ENCODE measurements at places on chromosomes 11 and 22.

GRCh38 chr11:6771926-6772893 is at the start of gene OR2AG2:
OR2AG2 (minus strand) TSS chr11:6771976; CDS start chr11:6768957, 3,019 bp downstream.
- no peak for DNase-seq

DNA sequence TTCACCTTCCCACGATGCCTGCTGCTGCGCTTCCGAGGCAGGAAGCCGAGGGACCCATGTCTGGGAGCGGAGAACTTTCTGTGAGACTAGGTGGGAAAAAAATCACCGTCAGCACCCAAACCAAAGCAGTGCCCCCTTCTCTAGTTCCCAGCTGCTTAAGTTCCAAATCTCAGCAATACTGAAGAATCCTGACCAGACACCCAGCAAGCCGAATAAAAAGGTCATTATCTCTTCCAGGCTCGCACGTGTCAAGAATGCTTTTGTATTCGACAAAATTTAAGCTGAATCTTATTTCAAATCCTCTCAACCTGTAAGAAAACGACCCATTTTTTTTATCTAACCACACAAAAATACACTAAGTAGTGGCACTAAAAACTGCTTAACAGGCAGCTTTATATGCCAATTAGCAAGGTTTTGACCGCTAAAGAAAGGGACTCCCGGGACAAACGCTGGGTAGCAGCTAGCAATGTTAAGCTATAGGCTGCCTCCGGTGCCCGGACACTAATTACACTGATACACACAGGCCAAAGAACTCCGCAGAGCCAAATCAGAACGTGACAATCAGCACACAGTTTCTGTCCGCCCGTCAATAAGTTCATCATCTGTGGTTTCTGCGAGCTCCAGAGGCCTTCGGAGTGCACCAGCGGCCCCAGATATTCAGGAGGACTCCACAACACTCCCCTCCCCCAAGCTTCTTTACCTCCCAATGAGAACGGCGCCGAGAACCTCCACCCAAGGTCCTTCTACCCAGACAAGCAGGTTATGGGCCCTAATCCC is 728 bp downstream of the RPL3 start:
- DNase-seq, result no peak

DNA sequence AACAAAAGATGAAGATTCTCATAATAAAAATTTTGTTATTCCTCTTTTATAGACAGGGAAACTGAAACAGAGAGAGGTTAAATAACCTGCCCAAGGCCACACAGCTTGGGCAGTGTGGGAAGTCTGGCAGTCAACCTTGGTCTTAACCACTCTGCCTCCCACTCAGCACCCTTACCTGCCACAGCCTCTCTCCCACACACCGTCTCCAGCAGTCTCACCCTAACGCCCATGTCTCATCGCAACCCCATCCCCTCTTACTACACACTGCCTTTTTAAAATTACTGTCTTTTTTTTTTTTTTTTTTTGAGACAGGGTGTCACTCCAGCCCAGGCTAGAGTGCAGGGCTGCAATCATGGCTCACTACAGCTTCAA is 25.0 kb downstream of the ARRB1 start:
- DNase-seq, result no peak

DNA sequence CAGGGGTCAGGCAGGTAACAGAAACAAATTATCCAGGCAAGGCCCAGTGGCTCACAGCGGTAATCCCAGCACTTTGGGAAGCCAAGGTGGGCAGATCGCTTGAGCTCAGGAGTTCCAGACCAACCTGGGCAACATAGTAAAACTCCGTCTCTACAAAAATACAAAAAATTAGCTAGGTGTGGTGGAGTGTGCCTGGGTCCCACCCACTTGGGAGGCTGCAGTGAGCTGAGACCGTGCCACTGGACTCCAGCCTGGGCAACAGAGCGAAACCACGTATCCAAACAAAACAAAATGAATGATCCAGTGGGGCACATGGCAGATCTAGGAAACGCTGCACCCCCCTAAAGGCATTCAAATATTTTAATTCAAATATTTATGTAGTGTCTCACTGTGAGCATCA is 9.9 kb downstream of the NUMA1 start:
- no peak for DNase-seq

- DNase-seq, result no peak
These were observed 16.6 kb downstream of the TBC1D10A start for GRCh38 chr22:30309951-30310741.
